ENCODE measurements at places on chromosomes 12 and 14. TPM values are rescaled to one million over a fixed set of nuclear protein-coding genes. Genes with fewer than 3 reads are reported as not detected.

DNA sequence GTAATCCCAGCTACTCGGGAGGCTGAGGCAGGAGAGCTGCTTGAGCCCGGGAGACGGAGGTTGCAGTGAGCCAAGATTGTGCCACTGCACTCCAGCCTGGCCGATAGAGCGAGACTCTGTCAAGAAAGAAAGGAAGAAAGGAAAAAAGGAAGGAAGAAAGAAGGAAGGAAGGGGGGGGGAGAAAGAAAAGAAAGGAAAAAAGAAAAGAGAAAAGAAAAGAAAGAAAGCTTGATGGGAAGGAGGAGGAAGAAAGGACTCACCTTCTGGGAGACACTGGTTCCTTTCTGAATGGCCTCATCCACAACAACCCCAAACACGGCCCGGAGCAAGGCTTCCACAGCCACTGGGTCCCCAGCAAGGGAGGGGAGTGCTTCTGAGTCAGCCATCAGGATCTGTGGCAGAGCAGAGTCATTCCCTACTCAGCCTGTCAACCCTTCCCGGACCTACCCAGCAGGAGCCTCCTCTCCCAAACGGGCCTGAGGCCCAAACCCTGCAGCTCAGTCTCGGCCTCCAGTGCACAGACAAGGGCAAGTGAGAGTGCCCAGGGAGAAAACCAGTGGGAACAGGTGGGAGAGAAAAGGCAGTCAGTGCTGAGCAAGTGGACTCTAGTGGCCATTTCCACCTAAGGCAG lies 7.3 kb upstream of the ZNF740 start:
- no peak for DNase-seq

DNA sequence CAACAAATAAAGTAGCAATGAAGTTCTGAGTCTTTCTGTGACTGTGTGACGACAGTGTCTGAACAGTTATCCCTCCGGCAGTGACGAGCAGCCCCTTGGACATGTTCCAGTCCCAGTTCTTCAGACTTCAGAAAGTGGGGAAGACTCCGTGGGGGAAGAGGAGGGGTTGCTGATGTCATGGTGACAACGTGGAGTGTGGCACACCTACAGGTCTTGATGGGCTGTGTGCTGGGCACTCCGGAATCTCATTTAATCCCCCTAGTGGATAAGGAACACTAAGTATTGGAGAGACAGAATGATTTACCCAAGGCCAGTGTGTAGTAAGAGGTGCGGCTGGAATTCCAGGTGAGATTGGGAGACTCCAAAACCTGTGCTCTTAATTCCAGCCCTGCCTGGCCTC lies 280.2 kb downstream of the CACNA1C start:
- no peak for DNase-seq

- no peak for DNase-seq
Measured at GRCh38 chr14:102630405-102630804, 38.0 kb downstream of the RCOR1 start.

DNA sequence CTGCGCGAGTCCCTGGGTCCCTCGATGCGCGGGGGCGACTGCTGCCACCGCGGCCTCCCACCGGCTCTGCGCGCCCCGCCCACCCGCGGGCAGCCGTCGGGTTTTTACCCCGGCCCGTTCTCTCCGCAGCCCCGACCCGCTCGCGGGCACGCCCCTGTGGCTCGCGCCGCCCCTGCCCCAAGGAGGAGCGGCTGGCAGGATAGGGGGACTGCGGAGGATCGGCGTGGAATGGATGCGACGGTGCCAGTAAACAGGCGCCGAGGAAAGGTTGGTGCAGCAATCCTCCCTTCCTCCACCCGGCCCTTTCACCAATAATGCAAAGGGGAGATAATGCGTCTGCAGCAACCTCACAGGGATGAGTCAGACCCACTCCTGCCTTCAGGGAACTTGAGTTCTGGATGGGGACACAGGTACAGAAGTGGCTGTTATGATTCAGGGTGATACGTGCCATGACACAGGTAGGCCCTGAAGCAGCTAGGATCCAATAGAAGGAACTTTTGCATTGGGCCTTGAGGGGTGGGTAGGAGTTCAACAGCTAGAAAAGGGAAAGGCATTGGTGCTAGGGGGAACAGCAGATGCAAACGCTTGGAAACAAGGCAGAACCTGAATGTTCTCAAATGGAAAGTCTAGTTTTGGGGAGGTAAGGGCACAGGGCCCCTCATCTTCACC lies 554 bp upstream of the DEGS2 start:
- DNase-seq = no peak

- no peak for DNase-seq
Measured at GRCh38 chr14:43903209-43903608, 603.9 kb downstream of the FSCB start.

C12orf75 gene
- 0.76 TPM for total RNA-seq

All from heart right ventricle (tissue), 16 donors.